ENCODE measurements at places on chromosomes 7 and 10.

- DNase-seq = no peak
Observed at GRCh38 chr10:132384618-132385388, 12.2 kb upstream of the PWWP2B start.

DNA sequence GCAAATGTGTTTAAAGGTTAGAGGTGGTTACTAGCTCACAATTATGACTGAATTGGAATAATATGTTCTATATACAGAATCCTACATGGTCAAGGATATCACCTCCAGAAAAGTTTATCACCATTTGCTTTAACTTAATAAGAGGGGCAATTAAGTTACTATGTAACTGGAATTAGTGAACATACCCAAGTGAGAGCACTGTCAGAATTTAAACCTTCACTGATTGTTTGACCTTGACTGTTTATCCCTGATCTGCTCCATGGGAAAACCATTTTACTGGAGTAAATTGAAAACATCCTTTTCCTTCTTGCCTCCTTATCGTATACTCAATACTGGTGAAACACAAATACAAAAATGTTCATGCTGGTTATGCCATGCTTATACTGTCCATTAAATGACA is 107.4 kb downstream of the SEMA3D start:
- no peak for DNase-seq

GRCh38 chr10:100739517-100740368 is 5.6 kb upstream of the PAX2 start:
- DNase-seq = no peak

GRCh38 chr7:139104091-139104450 is 5.4 kb downstream of the ZC3HAV1 start:
- no peak for DNase-seq

GRCh38 chr10:7199152-7199760 is 211.6 kb downstream of the SFMBT2 start:
- DNase-seq = no peak

DNA sequence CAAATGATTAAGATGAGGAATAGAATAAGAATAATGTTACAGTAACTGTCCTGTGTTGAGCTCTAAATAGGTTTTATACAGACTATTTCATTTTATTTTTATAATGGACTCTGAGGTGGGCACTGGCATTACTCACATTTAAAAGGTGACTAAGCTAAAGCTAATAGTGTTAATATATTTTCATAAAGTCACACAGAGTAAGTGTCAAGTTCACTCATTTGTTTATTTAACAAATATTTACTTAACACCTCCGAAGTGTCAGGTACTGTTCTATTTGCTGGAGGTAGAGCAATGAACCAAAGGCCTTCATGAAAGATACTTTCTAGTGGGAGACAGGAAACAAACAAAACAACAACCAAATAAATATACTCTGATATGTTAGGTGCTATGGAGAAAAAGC is 44.0 kb downstream of the ASB4 start:
- DNase-seq = no peak

GRCh38 chr10:3666525-3667302 is 118.3 kb downstream of the KLF6 start:
- no peak for DNase-seq

DNA sequence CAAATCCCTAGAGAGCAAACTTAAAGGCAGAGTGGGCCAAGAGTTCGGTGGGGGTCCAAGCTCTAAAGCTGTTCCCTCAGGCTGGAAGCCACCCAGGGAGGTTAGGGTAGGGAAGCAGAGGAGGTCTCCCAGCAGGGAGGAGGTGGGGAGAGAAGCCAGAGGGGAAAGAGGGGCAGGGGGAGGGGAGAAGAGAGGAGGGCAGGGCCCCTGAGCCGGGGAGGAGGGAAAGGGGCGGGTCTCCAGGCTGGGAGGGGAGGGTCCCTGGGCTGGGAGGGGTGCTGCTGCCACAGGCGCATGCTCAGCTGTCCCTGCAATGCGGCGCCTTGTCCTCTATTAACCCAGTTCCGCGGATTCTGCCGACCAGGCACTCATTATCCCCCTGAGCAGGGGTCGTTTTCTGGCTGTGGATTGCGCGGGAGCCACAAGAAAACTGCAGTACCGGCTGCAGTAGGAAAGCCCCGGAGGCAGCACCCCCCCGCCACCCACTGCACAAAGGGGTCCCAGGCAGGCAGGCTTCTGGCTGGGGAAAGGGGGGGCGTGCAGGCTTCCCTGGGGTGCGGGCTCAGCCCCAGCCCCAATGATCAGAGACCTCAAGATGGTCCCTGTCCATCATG is 49.3 kb downstream of the CAMK2B start:
- DNase-seq = no peak

- DNase-seq = peak; percentile 55
Observed at GRCh38 chr10:92699518-92700381, 10.0 kb downstream of the HHEX start.

DNA sequence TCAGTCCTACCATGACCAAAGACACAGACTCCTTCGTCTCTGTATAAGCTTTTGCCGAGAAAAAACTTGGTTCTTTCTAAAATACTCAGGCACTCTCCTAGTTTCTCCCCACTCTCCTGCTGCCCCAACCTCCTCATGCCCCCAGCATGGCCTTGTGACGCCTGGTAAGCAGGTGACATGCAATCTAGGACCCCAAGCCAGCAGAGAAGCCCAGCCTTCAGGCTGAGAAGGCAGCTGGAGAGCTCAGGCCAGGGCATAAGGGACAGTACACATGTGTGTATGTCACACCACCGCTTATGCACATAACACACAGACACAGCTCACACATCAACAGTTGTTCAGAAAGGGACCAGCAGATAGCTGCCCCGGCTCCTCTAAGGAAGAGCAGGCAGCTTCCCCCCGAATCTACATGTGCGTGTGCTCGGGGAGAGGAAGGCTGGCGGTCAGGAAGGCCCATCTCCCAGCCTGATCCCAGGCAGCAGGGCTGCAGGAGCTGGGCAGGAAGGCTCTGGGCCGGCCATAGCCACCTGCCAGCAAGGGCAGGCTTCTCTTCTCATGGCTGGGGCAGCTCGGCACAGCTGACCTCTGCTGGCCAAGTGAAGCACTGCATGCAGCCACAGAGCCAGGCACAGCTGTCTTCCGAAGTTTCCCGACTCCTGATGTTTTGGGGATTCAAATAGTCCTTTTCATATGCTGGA is 8.5 kb downstream of the DDX56 start:
- DNase-seq = peak; percentile 86

- DNase-seq = peak; percentile 24
Observed at GRCh38 chr7:64890761-64891362, 12.2 kb upstream of the ZNF273 start.

- no peak for DNase-seq
Observed at GRCh38 chr7:149569726-149570422, 72.3 kb upstream of the ZNF746 start.

DNA sequence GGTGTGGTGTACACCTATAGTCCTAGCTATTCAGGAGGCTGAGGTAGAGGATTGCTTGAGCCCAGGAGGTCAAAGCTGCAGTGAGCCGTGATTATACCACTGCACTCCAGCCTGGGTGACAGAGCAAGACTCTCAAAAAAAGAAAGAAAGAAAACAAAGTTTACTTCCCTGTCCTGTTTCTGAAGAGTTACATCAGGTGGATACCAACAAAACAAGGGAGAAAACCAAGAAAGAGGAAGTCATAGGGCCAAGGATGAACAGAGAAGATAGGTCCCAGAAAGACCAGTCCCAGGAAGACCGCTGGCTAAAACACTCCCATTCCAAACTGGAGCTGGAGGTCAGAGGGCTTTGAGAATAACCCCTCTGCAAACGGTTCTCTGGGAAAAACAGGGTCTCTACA is 13.5 kb downstream of the MACROH2A2 start:
- DNase-seq = no peak

DNA sequence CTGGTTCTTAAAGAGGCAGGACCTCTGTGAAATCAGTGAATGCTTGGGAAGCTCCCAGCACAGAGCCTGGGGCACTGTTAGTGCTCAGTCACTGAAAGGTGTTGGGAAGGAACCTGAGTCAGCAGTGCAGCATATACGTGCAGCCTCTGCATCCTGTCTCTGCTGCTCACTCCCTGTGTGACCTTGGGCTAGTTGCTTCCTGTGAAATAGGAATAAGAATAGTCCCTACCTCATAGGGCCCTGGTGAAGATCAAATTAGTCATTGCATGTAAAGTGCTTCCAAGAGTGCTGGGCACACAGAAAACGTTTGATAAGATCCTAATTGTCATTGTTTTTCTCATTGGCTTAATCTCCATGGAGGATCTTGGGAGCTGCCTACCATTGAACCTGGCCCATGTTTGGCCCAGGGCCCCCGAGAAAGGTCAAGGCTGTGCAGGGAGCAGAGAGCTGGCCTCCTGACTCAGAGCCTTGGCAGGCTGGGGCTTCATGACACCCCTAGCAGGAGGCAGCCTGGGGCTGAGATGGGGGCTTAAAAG is 73.3 kb upstream of the COL13A1 start:
- DNase-seq = no peak

DNA sequence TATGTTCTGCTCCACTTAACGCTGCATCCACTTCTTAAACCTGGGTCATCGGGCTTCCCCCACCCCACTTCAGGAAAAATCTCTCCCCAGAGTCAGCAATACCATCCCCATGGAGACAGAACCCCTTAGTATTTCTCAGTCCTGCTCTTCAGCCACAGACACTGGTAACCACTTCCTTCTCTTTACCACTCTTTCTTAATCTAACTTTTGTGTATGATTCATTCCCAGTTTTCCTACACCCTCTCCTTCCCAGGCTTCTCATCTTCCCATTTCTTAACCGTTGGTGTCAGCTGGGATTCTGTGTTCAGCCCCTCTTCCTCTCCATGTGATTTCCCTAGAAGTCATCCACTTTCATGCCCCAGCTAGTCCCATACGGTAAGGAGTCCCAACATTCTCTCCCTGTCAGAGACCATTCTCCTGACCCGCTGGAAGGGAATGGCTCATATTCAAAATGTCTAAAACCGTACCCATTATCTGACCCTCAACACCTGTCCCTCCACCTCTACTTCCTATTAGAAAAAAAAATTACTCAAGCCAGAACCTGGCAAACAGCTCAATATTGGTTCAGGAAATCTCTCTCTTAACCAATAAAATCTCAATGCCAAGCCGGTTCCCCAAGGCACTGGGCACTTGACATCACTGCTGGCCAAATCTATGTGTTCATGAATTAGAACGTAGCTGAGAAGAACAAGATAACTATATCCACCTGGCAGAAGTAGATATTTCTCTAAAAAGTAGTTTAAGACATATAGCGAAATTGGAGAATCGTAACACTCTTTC is 89.4 kb downstream of the DGKI start:
- peak; percentile 32 for DNase-seq

GRCh38 chr7:95794917-95795515 is 22.7 kb downstream of the DYNC1I1 start:
- DNase-seq = peak; percentile 42

DNA sequence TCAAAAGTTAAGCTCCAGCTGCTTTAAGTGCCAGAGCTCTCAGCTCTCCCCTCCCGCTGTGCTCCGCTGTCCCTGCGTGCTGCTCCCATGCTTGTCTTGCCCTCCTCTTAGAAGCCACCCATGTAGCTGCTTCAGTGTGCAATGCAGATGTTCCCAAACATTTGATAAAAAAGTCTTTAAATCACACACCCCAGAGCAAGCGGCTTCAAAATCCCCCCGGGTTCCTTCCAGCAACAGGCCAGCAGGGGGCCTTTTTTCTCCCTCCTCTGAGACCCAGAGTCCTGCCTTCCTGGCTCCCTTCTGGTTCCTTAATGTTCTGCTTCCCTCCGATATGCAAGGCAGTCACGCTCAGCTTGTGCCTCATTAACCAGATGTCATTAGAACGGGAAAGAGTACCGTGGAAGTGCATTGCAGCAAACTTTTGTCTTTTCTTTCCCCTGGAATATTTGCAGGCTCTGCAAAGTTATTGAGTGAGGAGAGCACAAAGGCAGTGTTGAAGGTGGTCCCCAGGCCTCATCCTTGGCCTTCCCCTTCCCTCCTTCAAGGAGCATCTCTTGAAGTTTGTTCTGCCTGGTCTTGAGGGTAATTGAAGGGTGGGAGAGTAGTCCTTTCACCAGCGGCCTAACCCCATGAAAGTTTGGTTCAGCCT is 25.5 kb downstream of the LDB3 start:
- peak; percentile 82 for DNase-seq

GRCh38 chr10:69406302-69406811 is 10.4 kb downstream of the TACR2 start:
- DNase-seq = no peak

DNA sequence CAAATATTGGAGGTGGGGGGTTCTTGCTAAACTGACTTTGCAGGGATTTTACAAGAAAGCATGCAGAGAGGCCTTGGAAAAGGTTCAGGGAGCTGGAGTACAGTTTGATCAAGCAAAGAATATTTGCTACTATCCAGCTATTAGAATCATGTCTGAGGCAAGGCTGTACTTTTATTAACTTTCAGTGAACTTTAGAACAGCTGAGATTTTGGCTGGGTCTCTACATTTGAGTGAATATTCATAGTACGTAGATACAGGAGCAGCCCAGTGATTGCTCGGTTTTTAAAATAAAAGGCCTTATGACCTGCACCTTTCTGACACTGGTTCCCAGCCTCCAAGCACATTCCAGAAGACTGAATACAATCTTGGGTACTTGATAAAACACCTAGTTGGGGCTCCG is 496.8 kb upstream of the AKR1E2 start:
- no peak for DNase-seq

DNA sequence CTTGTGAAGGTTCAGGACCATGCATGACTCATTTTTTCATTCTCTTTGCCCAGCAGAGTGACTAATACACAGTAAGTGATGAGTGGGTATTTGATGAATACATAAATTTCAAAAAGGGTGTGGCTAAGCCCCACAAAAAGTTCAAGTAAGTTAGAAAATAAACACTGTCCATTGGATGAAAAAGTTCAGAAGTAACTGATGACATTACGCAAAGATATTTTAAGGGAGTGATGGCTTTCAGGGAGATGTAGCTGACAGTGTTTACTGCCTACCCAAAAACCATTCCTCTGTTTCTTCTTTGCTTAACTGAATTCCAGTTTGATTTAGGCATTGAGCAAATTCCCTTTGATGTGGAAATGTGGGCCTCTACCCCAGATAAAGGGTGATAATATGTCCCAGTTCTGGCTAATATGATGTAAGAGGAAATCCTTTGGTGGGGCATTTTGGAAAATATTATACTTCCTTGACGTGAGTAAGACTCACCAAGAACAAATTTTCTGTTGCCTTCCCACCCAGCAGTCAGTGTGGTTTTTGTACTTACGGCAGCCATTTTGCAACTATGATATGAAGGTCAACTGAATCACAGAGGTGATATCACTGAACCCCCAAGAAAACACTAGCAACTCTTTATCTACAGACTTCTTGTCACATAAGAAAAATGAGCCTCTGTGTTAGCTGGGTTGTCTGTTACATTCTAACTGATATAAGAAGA is 29.0 kb upstream of the EBLN1 start:
- peak; percentile 47 for DNase-seq

GRCh38 chr10:120732643-120733313 is 118.4 kb upstream of the WDR11 start:
- DNase-seq = no peak

GRCh38 chr7:71403202-71403946 is 271.4 kb downstream of the GALNT17 start:
- DNase-seq = no peak
